Kidney epithelial cell (primary cell): ENCODE measurements at places on chromosomes 5 and 9. TPM values are rescaled to one million over a fixed set of nuclear protein-coding genes. Genes with fewer than 3 reads are reported as not detected.

The NIPBL gene
- 21.1 and 21.8 TPM in 2 replicates for total RNA-seq

The MAST4 gene
- 19.1 and 20.9 TPM in 2 replicates for total RNA-seq

The ZNF483 gene
- total RNA-seq, result 4.2 and 5.2 TPM in 2 replicates

The CCDC192 gene
- not detected in 2 replicates for total RNA-seq

The PCDHGB4 gene
- 6.4 and 9.2 TPM in 2 replicates for total RNA-seq

The CDHR2 gene
- 0.08 and 0.21 TPM in 2 replicates for total RNA-seq

The PCDHGB6 gene
- total RNA-seq, result 3.4 and 3.6 TPM in 2 replicates

The KIF24 gene
- 1.0 and 1.2 TPM in 2 replicates for total RNA-seq

The IFNA2 gene
- not detected in 2 replicates for total RNA-seq

The PCDHB6 gene
- total RNA-seq, result 0.67 and 0.68 TPM in 2 replicates

The MYO10 gene
- total RNA-seq, result 70.0 and 80.3 TPM in 2 replicates

The IPPK gene
- total RNA-seq, result 8.5 and 14.4 TPM in 2 replicates

The OGN gene
- total RNA-seq, result not detected in 2 replicates

The RALGPS1 gene
- 5.6 and 8.8 TPM in 2 replicates for total RNA-seq

The PPP2R2B gene
- 0.62 and 1.2 TPM in 2 replicates for total RNA-seq

The JAKMIP2 gene
- 0.42 and 0.82 TPM in 2 replicates for total RNA-seq

The GABRA6 gene
- total RNA-seq, result not detected in 2 replicates

The SFXN1 gene
- 55.4 and 56.9 TPM in 2 replicates for total RNA-seq

The TMEM167A gene
- total RNA-seq, result 40.2 and 46.0 TPM in 2 replicates

The BRD3OS gene
- 12.8 and 14.2 TPM in 2 replicates for total RNA-seq

The NUTM2G gene
- not detected in 2 replicates for total RNA-seq

The OMD gene
- total RNA-seq, result not detected in 2 replicates

The AK1 gene
- total RNA-seq, result 44.8 and 56.4 TPM in 2 replicates

The GPX8 gene
- 42.5 and 59.0 TPM in 2 replicates for total RNA-seq

The SLCO6A1 gene
- total RNA-seq, result not detected in 2 replicates

The TAF1L gene
- under 0.01 TPM in 1 of 2 replicates, not detected in the other for total RNA-seq

The SOHLH1 gene
- not detected in 2 replicates for total RNA-seq

The BTNL9 gene
- 0.21 TPM in 1 of 2 replicates, not detected in the other for total RNA-seq

The ADGRD2 gene
- total RNA-seq, result not detected in 2 replicates

The DBN1 gene
- 429 and 434 TPM in 2 replicates for total RNA-seq

The PCDHGA2 gene
- total RNA-seq, result 2.8 and 2.9 TPM in 2 replicates

The CER1 gene
- not detected in 2 replicates for total RNA-seq

The PTPRD gene
- 18.8 and 25.8 TPM in 2 replicates for total RNA-seq

The PCDHA1 gene
- not detected in 2 replicates for total RNA-seq

The ABO gene
- total RNA-seq, result 1.8 TPM in 2 replicates

The TMEM174 gene
- total RNA-seq, result not detected in 2 replicates

The C5orf52 gene
- total RNA-seq, result not detected in 2 replicates

The FOXD1 gene
- 14.7 and 22.0 TPM in 2 replicates for total RNA-seq

The NPR3 gene
- total RNA-seq, result 0.07 and 0.13 TPM in 2 replicates

The SPATA31E1 gene
- not detected in 2 replicates for total RNA-seq

The RGP1 gene
- 21.5 and 24.4 TPM in 2 replicates for total RNA-seq
